GM23248 (cell line): ENCODE measurements at places on chromosomes 3 and 15.
A peak's percentile ranks its signal among the peaks of the same experiment; 100 is the strongest.

DNA sequence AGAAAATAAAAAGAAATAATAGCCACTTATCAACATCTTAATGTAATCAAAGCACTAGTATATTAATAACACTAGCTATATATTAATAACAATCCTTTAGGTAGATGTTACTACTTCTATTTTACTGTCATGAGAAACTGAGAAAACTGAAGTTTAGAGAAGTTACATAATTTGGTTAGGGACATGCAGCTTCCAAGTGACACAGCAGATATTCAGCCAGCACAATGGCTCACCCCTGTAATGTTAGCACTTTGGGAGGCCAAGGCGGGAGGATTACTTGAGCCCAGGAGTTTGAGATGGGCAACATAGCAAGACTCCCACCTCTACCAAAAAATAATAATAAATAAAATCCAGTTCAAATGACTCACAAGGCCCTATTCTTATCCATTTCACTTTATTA, 1.9 kb upstream of the UBR1 start:
- no peak for DNase-seq

- DNase-seq: no peak
These were observed 15.1 kb downstream of the XXYLT1 start for GRCh38 chr3:195255571-195256501.

- DNase-seq: no peak
These were observed 94.6 kb downstream of the FOXP1 start for GRCh38 chr3:71488882-71489281.

DNA sequence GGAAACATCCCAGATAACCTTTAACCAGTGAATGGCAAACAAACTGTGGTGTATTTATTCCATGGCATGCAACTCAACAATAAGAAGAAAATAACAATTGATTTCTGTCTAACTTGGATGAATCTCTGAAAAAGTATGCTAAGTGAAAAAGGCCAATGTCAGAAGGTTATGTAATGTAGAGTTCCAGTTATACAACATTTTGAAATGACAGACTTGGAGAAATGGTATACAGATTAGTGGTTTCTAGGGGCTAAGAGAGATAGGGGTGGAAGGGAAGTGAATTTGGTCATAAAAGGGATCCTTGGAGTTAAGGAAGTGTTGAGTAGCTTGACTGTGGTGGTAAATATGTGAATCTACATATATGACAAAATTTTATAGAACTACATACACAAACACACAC, 269.4 kb upstream of the SUCLG2 start:
- no peak for DNase-seq

DNA sequence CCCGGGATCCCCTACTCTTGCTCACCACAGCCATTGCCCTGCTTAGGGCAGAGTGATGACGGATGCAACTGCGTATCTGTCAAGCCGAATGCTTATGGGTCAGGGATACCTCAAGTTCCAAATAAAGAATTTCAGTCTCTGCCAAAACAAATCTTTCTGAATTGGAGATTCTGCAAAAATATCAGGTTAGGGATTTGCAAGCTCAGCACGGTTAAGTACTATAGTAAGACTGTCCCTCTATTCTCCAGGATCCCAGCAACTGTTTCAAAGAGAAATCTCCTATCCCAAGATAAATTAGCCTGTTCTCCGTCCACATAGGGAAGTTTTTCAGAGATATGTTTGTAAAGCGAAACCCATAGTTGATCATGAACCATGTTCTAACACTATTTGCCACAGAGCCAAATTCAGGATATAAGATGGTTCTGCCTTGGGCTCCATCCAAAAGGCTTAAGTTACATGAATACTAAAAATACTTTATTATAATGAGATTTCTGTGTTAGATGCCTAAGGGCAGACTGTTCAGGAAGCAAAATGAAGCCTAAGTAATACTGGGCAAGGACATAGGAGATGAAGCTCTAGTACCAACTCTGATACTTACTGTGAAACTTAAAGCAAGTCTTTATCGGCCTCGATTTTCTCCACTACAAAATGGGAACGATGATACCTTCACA, 100.1 kb upstream of the LPP start:
- DNase-seq: no peak

GRCh38 chr3:133895208-133896001, at the start of gene RAB6B:
Gene RAB6B, minus strand, starts transcription at chr3:133895882. Its CDS starts 416 bp downstream, at chr3:133895466.
- DNase-seq: peak; percentile 81

GRCh38 chr3:70981231-70981880, 602.2 kb downstream of the FOXP1 start:
- DNase-seq: no peak

DNA sequence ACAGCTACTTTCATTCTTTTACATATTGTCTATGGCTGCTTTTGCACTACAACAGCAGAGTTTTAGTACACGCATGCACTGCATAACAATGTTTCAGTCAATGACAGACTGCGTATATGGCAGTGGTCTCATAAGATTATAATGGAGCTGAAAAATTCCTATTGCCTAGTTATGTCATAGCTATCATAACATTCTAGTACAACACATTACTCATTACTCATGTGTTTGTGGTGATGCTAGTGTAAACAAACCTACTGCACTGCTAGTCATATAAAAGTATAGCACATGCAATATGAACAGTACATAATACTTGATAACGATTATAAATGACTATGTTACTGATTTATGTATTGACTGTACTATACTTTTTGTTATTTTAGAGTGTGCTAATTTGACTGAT, 47.9 kb downstream of the QTRT2 start:
- peak; percentile 11 for DNase-seq

- no peak for DNase-seq
These were observed 281.4 kb downstream of the BCHE start for GRCh38 chr3:165555785-165556184.

DNA sequence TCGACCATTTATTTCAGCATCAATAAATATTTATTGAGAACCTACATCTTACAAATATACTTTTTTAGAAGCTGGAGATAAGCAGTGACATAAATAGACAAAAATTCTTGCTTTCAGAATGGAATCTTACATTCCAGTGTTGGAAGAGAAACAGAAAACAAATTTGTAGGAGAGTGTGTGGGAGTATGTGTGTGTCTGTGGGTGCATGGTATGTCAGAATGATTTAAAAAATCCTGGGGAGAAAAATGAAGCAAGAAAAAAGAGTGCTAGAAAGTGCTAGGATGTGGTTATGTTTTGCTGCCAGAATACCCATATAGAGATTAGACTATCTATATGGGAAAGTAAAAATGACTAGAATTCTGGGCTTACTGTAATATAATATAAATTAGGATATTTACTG, 561.7 kb upstream of the SGO1 start:
- peak; percentile 9 for DNase-seq

DNA sequence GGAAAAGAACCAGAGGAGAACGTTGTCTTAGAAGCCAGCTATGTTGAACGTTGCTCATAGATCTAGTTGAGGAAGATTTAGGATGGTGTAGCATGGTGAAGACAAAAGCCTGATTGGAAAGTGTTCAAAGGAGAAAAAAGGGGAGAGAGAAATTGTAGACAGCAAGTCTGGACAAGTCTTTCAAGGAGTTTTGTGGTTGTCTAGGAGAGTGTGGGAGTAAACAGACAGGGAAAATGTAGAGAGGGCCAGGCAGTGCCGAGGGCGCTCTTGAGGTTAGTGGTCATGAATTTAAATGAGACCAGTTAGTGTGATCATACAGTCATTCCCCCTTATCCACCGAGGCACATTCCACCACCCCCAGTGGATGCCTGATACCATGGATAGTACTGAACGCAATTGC, 167.5 kb upstream of the IL12A start:
- no peak for DNase-seq

- DNase-seq: no peak
These were observed 217.0 kb upstream of the LRIG1 start for GRCh38 chr3:66717806-66718205.

DNA sequence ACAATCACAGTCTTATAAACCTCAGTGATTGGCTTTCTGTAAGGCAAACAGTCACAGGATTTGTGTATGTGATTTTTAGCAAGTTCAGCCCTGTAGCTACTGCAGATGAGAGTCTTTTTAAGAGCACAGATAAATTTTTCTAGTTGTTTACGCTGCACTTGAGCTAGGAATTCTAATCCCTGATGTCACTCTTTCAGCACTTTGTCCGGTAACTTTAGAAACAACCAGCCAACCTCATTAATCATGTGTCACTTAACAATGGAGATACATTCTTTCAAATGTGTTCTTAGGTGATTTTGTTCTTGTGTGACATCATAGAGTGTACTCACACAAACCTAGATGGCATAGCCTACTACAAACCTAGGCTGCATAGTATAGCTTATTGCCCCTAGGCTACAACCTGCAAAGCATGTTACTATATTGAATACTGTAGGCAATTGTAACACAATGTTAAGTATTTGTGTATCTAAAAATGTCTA, 36.8 kb upstream of the GOLGA6L2 start:
- no peak for DNase-seq

GRCh38 chr15:31277335-31278060, 49.1 kb upstream of the KLF13 start:
- DNase-seq: no peak

- DNase-seq: no peak
These were observed 50.7 kb upstream of the C3orf49 start for GRCh38 chr3:63768386-63768785.

DNA sequence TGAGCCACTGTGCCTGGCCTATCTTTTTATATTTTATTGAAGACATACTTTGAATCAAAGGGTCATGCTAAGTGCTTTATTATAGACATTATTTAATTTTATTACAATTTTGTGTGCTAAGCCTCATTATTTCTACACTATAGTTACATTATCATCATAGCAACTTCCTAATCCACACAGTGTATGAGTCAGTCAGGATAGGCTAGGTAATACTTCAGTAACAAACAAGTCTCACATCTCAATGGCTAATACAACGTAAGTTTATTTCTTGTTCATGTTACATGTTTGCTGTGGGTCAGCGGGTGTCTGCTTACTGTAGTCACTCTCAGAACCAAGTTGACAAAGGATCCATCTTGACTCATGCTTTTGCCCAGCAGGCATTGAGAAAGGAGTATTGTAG, 292.6 kb upstream of the TGFBR2 start:
- DNase-seq: no peak

GRCh38 chr3:16216373-16216935, 42.0 kb downstream of the GALNT15 start:
- DNase-seq: no peak

- no peak for DNase-seq
These were observed 95.3 kb upstream of the SLC2A2 start for GRCh38 chr3:171121801-171122200.

DNA sequence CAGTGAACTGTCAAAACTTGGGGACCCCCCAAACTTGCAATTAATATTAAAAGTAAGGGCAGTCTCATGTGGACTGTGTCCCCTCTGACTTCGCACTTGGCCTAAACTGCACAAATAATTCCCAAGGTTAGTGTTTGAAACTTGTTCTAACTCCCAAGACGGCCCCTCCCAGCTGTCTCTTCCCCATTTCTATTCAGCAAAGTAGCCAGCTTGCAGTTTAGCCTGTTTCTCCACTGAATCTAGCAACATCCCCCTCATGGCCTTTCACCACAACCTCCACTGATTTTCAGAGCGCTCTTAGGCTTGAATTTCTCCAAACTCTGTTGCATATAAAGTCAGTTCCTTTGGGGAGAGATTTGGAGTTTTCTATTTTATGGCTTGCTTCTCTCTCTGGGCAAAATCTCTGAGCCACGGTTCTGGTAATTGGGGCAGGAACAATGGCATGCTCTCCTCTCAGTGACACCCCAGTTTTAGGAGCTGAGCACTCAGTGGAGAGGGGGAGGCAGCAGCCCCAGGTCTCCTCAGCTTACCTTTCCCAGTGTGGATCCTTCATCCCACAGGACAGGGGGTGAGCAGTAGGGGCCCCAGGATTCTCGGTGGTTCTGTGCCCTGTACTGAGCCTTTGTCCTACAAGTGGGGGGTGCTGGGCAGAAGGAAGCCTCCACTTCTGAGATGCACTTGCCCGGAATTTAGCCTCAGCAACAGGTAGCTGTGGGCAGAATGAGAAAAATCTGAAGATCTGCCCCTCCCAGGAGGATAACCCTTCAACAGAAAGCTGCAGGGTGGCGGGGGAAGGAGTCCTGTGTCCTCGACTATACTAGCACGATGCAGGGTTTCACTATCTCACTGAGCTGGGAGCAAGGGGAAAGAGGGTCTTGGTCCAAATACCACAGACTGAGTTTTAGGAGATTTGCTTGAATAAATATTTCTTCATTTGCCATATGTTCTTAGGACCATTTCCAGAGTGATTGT, 39.3 kb upstream of the GATA2 start:
- no peak for DNase-seq

- peak; percentile 99 for DNase-seq
These were observed 15.2 kb downstream of the SSUH2 start for GRCh38 chr3:8629151-8630021.

DNA sequence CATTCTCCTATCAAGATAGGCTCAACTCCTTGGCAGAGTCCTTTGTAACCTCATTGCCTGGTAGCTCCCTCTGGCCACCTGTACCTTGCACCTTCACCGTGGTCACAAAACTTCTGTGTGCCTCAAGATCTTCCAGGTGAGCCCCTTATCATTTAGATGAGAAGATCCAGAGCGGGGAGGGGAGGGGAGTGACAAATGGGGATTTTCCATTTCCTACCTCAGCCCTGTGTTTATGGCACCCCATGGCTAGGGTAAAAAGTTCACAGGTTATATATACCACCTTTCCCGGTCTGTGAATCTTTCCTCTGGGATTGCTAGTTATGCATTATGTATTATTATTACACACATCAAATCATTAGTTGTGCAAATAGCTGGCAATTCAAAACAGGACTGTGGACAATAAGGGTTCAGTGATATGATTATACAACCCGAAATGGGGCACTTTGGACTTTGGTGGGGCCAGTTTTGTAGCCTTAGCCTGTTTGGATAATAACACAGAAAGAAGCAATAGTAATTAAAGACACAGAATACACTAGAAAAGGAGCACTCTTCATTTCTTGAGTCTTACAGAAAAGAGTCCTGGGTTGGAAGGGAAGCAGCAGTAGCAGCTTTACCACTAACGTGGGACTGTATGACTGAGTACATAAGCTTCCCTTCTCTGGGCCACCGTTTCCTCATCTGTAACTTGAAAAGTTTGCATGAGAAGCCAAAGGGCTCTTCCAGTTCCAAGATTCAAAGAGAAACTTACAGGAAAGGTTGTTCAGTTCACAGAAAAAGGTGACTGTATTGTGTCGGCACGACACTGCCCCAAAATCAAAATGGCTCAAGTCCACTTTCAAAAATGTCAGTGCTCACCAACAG, 7.1 kb downstream of the TLE3 start:
- DNase-seq: no peak

GRCh38 chr3:197533927-197534725, 21.6 kb downstream of the BDH1 start:
- peak; percentile 42 for DNase-seq

GRCh38 chr3:8490079-8490552, 11.5 kb upstream of the LMCD1 start:
- peak; percentile 100 for DNase-seq

DNA sequence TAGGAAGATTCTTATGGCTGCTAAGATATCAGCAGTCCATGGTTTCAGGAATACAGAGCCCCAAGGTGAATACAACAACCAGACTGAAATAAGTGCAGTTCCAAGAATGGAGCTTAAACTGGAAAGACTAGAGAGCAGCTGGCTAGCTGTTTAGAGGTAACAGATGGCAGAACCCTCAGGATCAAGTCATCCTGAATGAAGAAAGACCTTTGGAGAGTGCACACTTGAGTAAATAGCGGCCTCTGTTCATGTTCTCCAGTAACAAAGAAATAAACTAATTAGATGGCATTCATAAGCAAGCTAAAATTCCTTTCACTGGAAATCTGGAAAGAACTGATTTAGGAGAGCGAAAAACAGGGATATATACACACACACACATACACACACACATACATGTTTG, 968.4 kb downstream of the FHIT start:
- no peak for DNase-seq

- DNase-seq: no peak
These were observed 68.8 kb upstream of the ATP2B2 start for GRCh38 chr3:10574101-10574620.

- peak; percentile 82 for DNase-seq
These were observed 72.2 kb downstream of the SMAD6 start for GRCh38 chr15:66774001-66774814.
